Muscle of leg (tissue), 16 donors: ENCODE measurements at places on chromosomes 12 and 14. TPM values are rescaled to one million over a fixed set of nuclear protein-coding genes. Genes with fewer than 3 reads are reported as not detected.

The PARP11 gene
- 7.0 TPM for polyA plus RNA-seq

The AKAP3 gene
- 0.86 TPM for polyA plus RNA-seq

The TAS2R9 gene
- not detected for polyA plus RNA-seq

The ATF7IP gene
- 26.5 TPM for polyA plus RNA-seq

The RASSF3 gene
- 66.6 TPM for polyA plus RNA-seq

The PLCZ1 gene
- not detected for polyA plus RNA-seq

The LRIG3 gene
- 27.3 TPM for polyA plus RNA-seq

The ADAMTS20 gene
- 0.04 TPM for polyA plus RNA-seq

The CEBPE gene
- polyA plus RNA-seq = 0.12 TPM

The CIDEB gene
- polyA plus RNA-seq = 21.1 TPM

The TMEM132D gene
- 0.85 TPM for polyA plus RNA-seq

The KLRC4 gene
- not detected for polyA plus RNA-seq

The ANO2 gene
- 2.5 TPM for polyA plus RNA-seq

The KRT83 gene
- not detected for polyA plus RNA-seq

The OVCH1 gene
- polyA plus RNA-seq = 0.11 TPM

The CIROP gene
- not detected for polyA plus RNA-seq

The KIF26A gene
- polyA plus RNA-seq = 8.0 TPM

The RERG gene
- 4.5 TPM for polyA plus RNA-seq

The C12orf76 gene
- polyA plus RNA-seq = 23.3 TPM

The LIN7A gene
- 2.7 TPM for polyA plus RNA-seq

The KRT81 gene
- not detected for polyA plus RNA-seq

The RABGGTA gene
- polyA plus RNA-seq = 16.7 TPM

The NOXRED1 gene
- polyA plus RNA-seq = 0.11 TPM
